Myometrial cell (primary cell): ENCODE measurements at places on chromosomes 2 and 18. TPM values are rescaled to one million over a fixed set of nuclear protein-coding genes. Genes with fewer than 3 reads are reported as not detected.

Gene IL36B
- not detected in 2 replicates for total RNA-seq

Gene ASB18
- total RNA-seq, result not detected in 2 replicates

Gene ROCK2
- total RNA-seq, result 13.5 and 23.2 TPM in 2 replicates

Gene SCN7A
- not detected in 2 replicates for total RNA-seq

Gene ZSWIM2
- total RNA-seq, result not detected in 2 replicates

Gene GNAL
- 0.29 TPM in 1 of 2 replicates, not detected in the other for total RNA-seq

Gene C2orf81
- total RNA-seq, result 2.8 and 7.5 TPM in 2 replicates
